ENCODE measurements at places on chromosomes 3 and 15. TPM values are rescaled to one million over a fixed set of nuclear protein-coding genes. Genes with fewer than 3 reads are reported as not detected.

DNA sequence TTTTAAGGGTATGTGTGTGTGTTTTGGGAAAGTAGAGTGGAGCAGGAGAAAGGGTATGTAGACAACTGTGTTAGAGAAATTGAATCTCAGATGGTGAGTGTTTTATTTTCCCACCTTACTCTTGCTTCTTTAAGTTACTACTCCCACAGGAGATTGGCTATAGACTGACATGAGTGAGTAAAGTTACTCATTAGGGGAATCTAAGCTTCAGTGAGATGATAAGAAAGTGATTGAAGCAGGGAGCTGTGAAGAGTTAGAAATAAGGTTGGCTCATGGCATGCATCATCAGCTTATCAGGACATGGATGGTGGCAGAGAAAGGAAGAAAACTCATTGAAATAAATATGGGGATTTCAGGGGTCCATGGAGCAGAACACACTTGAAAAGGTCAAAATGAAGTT lies 88.9 kb downstream of the MBNL1 start:
- no peak for DNase-seq

- no peak for DNase-seq
Measured at GRCh38 chr15:32705446-32705845, 12.4 kb upstream of the GREM1 start.

GRCh38 chr3:116824208-116824607 lies 114.6 kb downstream of the TUSC7 start:
- no peak for DNase-seq

DNA sequence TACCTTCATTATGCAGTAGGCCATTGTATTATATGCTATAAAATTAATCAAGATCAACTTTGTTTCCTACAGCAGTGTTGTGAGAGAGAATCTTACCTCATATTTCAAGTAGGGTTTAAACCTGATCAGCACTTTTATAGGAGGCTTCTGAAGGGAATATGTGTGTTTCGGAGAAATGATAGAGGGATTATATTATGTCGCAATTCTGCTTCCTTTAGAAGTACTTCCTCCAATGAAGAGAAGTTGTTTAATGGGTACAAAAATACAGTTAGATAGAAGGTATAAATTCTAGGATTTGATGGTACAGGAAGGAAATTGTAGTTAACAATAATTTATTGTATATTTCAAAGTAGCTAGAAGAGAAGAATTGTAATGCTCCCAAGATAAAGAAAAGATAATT lies 54.9 kb downstream of the NSUN3 start:
- DNase-seq = no peak

- DNase-seq = no peak
Measured at GRCh38 chr15:78599189-78599588, 21.6 kb downstream of the CHRNA3 start.

- no peak for DNase-seq
Measured at GRCh38 chr3:66744521-66744920, 243.7 kb upstream of the LRIG1 start.

Gene PDZRN3
- total RNA-seq = not detected

Gene VWA5B2
- not detected for total RNA-seq

Data from activated CD4-positive, alpha-beta T cell treated with anti-CD3 and anti-CD28 coated beads for 36 hours (primary cell).